ENCODE measurements at places on chromosomes 3 and 15. TPM values are rescaled to one million over a fixed set of nuclear protein-coding genes. Genes with fewer than 3 reads are reported as not detected.

- H3K4me1 ChIP-seq = peaks cover 7% of the 10 kb centered on the region
- H3K27me3 ChIP-seq = no peaks in the 10 kb centered on the region
- H3K4me3 ChIP-seq = no peak overlapping the region
- no peak for DNase-seq
- peak overlapping the region; percentile 6 for H3K27ac ChIP-seq
These were observed 105.6 kb downstream of the ARNT2 start for GRCh38 chr15:80509800-80510199.

GRCh38 chr3:124997303-124998246, 58.2 kb downstream of the HEG1 start:
- H3K27ac ChIP-seq = no peak overlapping the region
- H3K27me3 ChIP-seq = no peaks in the 10 kb centered on the region
- DNase-seq = no peak
- peaks cover 15% of the 10 kb centered on the region for H3K36me3 ChIP-seq

- H3K27me3 ChIP-seq = peaks cover 16% of the 10 kb centered on the region
- H3K4me1 ChIP-seq = no peaks in the 10 kb centered on the region
- no peaks in the 10 kb centered on the region for H3K36me3 ChIP-seq
- H3K27ac ChIP-seq = no peak overlapping the region
- no peak for DNase-seq
These were observed 31.7 kb upstream of the PRR23E start for GRCh38 chr3:127161236-127161635.

GRCh38 chr15:78853500-78853899, 19.2 kb upstream of the MORF4L1 start:
- H3K27ac ChIP-seq = no peak overlapping the region
- no peak for DNase-seq
- H3K36me3 ChIP-seq = no peaks in the 10 kb centered on the region
- H3K4me3 ChIP-seq = no peak overlapping the region
- H3K4me1 ChIP-seq = peaks cover 6% of the 10 kb centered on the region
- no peaks in the 10 kb centered on the region for H3K27me3 ChIP-seq

GRCh38 chr3:41431386-41431785, 232.1 kb downstream of the CTNNB1 start:
- H3K27me3 ChIP-seq = no peaks in the 10 kb centered on the region
- no peak overlapping the region for H3K4me3 ChIP-seq
- no peak overlapping the region for H3K27ac ChIP-seq
- peaks cover 3% of the 10 kb centered on the region for H3K4me1 ChIP-seq
- DNase-seq = no peak
- no peaks in the 10 kb centered on the region for H3K36me3 ChIP-seq

GRCh38 chr3:72407766-72408165, 440.5 kb downstream of the SHQ1 start:
- no peak overlapping the region for H3K27ac ChIP-seq
- H3K36me3 ChIP-seq = peaks cover 4% of the 10 kb centered on the region
- no peak overlapping the region for H3K4me3 ChIP-seq
- H3K4me1 ChIP-seq = peaks cover 85% of the 10 kb centered on the region
- H3K27me3 ChIP-seq = no peaks in the 10 kb centered on the region
- DNase-seq = no peak

- H3K27ac ChIP-seq = peak overlapping the region; percentile 10
- peaks cover 47% of the 10 kb centered on the region for H3K36me3 ChIP-seq
- H3K27me3 ChIP-seq = no peaks in the 10 kb centered on the region
- no peak overlapping the region for H3K4me3 ChIP-seq
- peaks cover 77% of the 10 kb centered on the region for H3K4me1 ChIP-seq
These were observed 32.3 kb downstream of the CBLB start for GRCh38 chr3:105836533-105836932.

DNA sequence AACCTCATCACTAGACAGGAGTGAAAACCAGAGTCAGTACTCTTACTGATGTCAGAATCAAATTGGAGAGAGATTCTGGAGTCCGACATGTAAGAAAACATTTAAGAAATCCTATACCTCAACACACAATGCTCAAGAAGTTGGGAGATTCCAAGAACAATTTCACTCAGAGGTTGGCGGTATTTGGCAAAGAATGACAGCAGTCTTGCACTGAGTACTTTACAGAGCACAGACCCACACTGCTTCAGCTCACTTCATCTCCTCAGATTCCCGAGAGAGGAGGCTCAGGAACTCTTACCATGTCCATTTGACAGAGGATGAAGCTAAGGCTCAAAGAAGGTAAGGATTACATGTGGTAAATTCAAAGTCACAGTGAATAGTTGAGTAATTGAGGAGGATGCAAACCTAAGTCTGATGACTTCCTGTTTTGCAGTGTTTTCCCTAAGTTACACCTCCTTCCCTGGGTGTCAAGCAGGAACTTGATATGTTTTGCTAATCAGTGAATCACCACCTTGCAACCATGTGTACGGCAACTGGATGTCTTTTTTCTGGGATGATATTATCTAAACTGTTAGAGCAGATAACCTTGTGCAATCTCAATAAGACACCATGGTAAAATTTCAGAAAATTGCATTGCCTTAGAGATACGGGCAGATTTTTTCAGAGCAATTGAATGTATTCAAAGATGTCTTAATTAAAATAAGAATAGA, 61.3 kb upstream of the MME start:
- no peak overlapping the region for H3K27ac ChIP-seq
- no peak for DNase-seq
- no peaks in the 10 kb centered on the region for H3K36me3 ChIP-seq
- no peaks in the 10 kb centered on the region for H3K27me3 ChIP-seq
- no peak overlapping the region for H3K4me3 ChIP-seq

DNA sequence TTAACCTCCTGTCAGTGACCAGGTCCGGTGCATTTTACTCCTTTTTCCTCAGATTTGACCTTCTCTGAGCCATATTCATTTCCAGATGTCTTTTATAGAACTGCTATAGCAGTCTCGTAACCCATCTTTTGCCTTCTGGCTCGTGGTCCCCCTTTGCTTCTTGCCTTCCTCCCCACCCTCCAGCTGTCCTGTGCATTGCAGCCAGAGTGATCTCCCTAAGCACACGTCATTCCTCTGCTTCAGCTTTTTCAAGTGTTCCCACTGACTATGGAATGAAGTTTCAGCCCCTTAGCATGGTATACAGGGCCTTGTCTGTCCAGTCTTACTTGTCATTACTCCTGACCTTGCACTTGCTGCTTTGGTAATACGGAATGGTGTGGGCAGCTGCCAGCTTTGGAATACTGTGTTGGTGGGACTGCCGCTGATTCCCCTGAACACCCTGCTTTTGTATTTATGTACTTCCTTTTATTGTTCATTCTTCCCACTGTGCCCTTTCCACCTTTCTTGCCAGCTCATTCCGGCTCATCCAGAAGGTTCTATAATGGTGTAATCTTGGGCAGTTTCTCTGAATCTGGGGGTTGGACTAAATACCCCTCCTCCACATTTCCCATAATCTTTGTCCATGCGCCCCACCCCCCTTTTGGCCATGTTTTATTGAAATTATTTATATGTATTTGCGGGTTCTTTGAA, 38.9 kb downstream of the SLC25A26 start:
- peaks cover 13% of the 10 kb centered on the region for H3K36me3 ChIP-seq
- no peak for DNase-seq
- H3K4me3 ChIP-seq = no peak overlapping the region
- no peaks in the 10 kb centered on the region for H3K27me3 ChIP-seq
- no peak overlapping the region for H3K27ac ChIP-seq

DNA sequence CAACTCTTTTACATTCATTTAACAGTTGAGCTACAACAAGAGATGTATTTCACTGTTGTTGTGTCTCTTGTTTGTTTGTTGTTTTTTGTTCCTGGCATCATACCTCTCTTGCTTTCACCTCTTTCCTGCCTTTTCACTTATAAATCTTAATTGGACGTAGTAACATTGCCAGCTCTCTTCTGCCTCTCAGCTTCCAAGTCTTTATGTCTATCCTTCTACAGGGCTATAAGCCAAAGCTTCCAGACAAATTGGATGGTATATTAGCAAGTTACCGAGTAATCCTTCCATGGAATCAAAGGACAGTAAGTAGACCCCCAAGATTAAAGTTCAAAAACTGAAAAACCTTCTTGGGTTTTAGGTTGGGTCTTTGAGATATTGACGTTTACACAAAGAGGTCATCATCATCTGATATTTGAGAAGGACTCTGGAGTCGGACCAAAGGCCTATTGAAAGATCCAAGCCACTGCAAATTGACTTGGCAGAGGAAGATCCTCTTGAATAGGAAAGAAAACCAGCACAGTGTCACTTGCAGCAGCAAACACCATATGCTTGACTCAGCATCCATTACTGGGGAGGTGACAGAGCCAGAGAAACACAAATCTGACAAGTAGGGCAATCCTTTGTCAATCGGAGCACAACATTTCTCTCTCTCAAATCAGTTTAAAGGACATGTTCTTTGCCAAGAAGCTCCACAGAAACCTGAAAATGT, 648.5 kb upstream of the NR2F2 start:
- H3K36me3 ChIP-seq = no peaks in the 10 kb centered on the region
- H3K27ac ChIP-seq = no peak overlapping the region
- no peaks in the 10 kb centered on the region for H3K4me1 ChIP-seq
- no peaks in the 10 kb centered on the region for H3K27me3 ChIP-seq
- H3K4me3 ChIP-seq = no peak overlapping the region

- H3K27ac ChIP-seq = no peak overlapping the region
- no peak for DNase-seq
- H3K4me3 ChIP-seq = no peak overlapping the region
These were observed 70.4 kb upstream of the TAMM41 start for GRCh38 chr3:11917051-11917450.

- H3K36me3 ChIP-seq = no peaks in the 10 kb centered on the region
- no peak overlapping the region for H3K27ac ChIP-seq
- H3K27me3 ChIP-seq = no peaks in the 10 kb centered on the region
These were observed 339.1 kb upstream of the POU1F1 start for GRCh38 chr3:87615506-87615905.

DNA sequence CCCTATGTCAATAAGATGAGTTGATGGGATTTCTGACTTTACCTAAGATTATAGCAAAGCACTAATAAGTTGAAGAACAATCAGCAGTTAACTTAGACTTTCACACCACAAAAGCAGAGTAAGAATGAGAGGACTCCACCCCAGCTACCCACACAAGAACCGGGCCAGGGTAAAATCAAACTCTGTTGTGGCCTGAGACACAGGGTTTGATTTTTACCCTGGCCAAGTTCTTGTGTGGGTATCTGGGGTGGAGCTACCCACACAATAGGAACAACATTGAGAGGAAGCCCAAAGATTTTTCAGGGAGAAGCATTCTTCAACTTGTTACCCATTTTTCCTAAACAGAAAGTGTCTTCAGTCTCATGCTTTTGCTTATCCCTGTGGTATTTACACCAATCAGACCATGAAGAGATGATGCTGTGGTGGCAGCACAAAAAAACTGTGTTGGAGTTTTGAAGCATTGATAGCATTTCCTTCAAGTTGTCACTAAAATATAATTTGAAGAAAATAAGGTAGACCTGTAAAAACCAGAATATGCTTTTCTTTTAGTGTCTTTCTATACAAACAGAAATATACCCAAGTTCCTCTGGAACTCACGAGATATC, 25.6 kb downstream of the CPOX start:
- peaks cover 1% of the 10 kb centered on the region for H3K36me3 ChIP-seq
- peaks cover 50% of the 10 kb centered on the region for H3K4me1 ChIP-seq
- H3K27me3 ChIP-seq = no peaks in the 10 kb centered on the region
- no peak for DNase-seq
- no peak overlapping the region for H3K4me3 ChIP-seq

- H3K27ac ChIP-seq = peak overlapping the region; percentile 16
- H3K4me1 ChIP-seq = peaks cover 62% of the 10 kb centered on the region
- H3K36me3 ChIP-seq = peaks cover 1% of the 10 kb centered on the region
- no peaks in the 10 kb centered on the region for H3K27me3 ChIP-seq
These were observed 222.5 kb upstream of the ICE2 start for GRCh38 chr15:60701261-60702019.

GRCh38 chr3:191688756-191689433, 227.9 kb downstream of the PYDC2 start:
- no peak for DNase-seq
- no peaks in the 10 kb centered on the region for H3K27me3 ChIP-seq
- H3K36me3 ChIP-seq = no peaks in the 10 kb centered on the region
- H3K27ac ChIP-seq = no peak overlapping the region

Gene CD200R1
- 1.1 TPM for total RNA-seq

Gene IGSF10
- total RNA-seq = not detected

Gene ZNF385D
- not detected for total RNA-seq

Gene TMC3
- not detected for total RNA-seq

Gene GPR62
- total RNA-seq = not detected
